ENCODE measurements at places on chromosomes 4 and X.

DNA sequence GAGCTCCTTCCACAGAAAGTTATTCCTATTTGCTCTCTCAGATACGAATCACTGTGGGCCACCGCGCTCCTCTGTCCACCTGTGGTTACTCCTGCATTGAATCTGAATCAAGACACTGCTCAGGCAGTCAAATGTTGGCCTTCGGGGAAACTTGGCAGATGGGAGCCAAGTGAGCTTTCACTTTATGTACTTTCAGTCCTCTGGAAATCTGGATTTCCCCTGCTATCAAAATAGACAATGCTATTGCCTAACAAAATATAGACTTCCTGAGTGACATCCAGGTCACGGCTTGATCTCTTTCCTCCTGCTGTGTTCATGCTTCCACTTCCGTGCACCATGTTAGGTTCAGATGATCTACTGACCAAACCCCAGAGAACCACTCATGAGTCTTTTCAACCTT is 43.8 kb downstream of the FHL1 start:
- no peak for DNase-seq

DNA sequence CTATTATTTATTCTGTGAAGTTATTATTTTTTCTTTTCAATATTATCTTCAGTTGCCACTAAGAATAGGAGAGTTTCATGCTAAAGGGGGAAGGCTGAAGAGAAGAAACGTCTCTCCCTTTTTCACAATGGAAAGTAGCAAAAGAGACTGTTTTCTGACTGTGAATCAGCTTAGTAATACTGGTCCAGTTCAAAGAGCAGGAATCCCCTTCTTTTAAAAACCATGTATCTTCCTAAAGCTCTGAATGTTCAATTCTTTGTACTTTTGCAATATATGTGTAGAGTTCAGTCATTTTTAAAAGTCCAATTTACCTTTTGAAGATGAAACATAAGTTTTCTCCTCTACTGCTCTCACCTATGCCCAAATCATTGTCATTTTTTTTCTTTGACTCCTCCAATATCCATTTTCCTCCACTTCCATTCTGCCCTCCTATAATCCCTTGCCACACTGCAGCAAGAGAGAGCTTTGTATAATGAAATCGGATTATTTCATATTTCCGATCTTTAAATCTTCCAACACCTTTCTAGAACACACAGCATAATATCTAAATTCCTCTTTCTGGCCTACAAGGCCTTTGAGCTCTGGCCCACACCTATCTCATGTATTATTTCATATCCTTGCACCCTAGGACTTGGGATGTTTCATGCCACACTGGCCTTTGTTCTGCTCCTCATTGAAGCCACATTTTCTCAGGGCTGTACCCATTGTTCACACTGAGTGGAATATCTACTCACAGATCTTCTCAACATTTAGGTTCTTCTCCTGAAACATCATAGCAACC is 195.3 kb downstream of the CAMK2D start:
- no peak for DNase-seq

GRCh38 chr4:176475067-176475466 is 155.3 kb downstream of the SPCS3 start:
- no peak for DNase-seq

- no peak for DNase-seq
Observed at GRCh38 chrX:24002167-24002566, 24.8 kb downstream of the KLHL15 start.

DNA sequence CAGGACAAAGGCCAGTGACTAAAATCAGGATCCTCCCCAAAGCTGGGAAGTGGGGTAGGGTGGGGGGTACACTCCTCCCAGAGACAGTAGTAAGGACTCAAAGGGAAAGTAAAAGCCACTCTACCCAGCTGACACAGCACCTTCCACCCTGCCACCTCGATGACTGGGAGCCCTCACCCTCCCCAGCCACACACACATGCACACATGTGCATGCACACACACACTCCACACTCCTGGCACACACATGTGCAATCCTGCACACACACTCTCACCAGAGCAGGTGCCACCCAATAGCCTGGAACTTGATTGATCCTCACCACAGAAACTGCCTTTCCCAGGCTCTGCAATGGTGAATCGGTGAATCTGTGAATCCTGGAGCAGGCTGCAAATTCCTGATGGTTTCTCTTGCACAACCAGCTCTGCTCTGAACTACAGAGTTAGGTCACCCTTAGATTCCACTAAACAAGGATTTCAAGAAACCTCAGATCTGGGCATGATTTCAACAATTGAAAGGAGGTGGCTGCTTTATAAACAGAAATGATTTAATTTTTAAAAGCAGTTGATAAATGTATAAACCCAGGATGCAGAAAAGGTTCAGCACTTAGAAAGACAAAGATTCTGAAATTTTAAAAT is 21.5 kb downstream of the AMOT start:
- DNase-seq, result no peak

- DNase-seq, result peak; percentile 61
Observed at GRCh38 chr4:105520819-105521790, 31.3 kb upstream of the ARHGEF38 start.

DNA sequence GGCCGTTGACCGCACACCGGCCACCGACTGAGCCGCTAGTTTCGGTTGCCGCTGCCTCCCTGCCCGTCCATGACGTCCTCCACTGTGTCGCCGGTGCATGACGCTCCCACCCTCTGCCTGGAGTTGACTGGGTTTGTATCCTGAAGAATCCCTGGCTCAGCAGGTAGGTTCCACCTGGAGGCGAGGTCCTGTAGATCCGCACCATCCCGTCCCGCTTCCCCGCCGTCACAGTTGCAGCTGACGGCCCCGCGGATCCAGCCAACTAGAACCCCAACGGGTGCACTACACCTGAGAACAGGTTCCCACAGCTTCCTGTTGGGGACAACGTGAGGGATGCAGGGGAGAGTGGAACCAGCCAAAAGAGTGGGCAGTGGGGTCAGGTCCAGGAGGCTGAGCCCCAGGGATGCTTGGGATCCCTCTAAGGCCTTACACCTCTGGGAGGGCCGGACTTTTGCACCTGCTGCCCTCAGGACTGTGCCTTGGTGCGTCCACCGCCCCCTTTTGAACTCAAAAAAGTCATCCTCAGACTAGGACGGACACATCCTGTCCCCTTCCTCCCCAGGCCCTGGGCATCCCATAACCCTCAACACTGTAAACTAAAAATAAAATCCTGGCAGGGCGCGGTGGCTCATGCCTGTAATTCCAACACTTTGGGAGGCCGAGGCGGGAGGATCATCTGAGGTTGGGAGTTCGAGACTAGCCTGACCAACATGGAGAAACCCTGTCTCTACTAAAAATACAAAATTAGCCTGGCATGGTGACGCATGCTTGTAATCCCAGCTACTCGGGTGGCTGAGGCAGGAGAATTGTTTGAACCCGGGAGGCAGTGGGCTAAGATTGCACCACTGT is 1.1 kb upstream of the SLBP start:
- DNase-seq, result no peak

DNA sequence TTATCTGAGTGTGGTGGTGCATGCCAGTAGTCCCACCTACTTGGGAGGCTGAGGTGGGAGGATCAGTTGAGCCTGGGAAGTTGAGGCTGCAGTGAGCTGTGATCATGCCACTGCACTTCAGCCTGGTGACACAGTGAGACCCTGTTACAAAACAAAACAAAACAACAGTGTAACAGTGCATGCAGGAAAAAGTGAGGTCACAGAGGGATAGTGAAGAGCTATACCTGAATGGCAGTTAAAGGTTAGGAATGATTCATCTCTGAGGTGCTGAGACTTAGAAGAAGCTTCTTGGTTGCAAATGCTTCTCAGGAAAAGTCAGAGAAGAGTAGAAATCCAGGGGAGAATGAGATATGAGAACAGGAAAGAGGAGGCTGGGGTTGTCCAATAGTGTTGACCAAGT is 178.7 kb downstream of the FRAS1 start:
- DNase-seq, result no peak

DNA sequence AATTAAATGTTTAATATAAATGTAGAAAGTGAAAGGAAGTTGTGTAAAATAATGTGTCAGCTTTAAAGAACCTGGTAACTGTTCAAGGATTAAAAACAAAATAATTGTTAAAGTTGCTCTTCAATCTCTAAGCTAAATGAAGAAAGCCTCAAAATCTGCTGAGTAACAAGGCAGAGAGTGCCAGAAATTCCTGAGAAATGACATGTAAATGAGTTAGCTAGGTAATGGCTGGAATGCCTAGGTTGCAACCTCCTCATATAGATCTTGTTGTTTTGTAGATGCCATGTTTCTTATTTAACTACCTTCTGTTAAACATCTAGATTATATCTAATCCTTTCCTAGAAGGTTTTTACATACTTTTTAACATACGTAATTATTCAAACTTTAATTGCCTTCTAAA is 763.6 kb upstream of the AGA start:
- DNase-seq, result no peak

GRCh38 chr4:133618963-133619362 is 469.9 kb downstream of the PCDH10 start:
- no peak for DNase-seq

- DNase-seq, result no peak
Observed at GRCh38 chrX:140501321-140501720, 3.5 kb downstream of the SOX3 start.

- no peak for DNase-seq
Observed at GRCh38 chr4:109614466-109614865, 54.4 kb downstream of the MCUB start.

Data from RKO (cell line).